Dermis microvascular lymphatic vessel endothelial cell (primary cell): ENCODE measurements at places on chromosomes 13 and 19. TPM values are rescaled to one million over a fixed set of nuclear protein-coding genes. Genes with fewer than 3 reads are reported as not detected.

CNMD gene
- total RNA-seq = not detected in 2 replicates

CAB39L gene
- 5.3 and 7.8 TPM in 2 replicates for total RNA-seq

SYCN gene
- not detected in 2 replicates for total RNA-seq

METTL21C gene
- total RNA-seq = not detected in 2 replicates

BST2 gene
- total RNA-seq = 1.9 and 4.0 TPM in 2 replicates

CLEC17A gene
- not detected in 2 replicates for total RNA-seq

ZNF845 gene
- 5.6 and 6.1 TPM in 2 replicates for total RNA-seq

CD79A gene
- 0.13 and 0.25 TPM in 2 replicates for total RNA-seq

ZNF541 gene
- total RNA-seq = 0.39 and 0.63 TPM in 2 replicates

ELSPBP1 gene
- not detected in 2 replicates for total RNA-seq

APOC4 gene
- total RNA-seq = not detected in 2 replicates

MAST3 gene
- 1.2 and 2.9 TPM in 2 replicates for total RNA-seq

RASGRP4 gene
- not detected in 2 replicates for total RNA-seq

ZNF540 gene
- total RNA-seq = 0.13 and 0.51 TPM in 2 replicates

PLK5 gene
- not detected in 2 replicates for total RNA-seq

ZNF628 gene
- 0.77 and 2.1 TPM in 2 replicates for total RNA-seq

ZNF865 gene
- 0.39 and 1.5 TPM in 2 replicates for total RNA-seq

PPM1N gene
- total RNA-seq = 0.25 and 1.0 TPM in 2 replicates

BTBD2 gene
- 32.5 and 52.0 TPM in 2 replicates for total RNA-seq

PLEKHJ1 gene
- 61.6 and 72.7 TPM in 2 replicates for total RNA-seq

NTN5 gene
- total RNA-seq = under 0.01 TPM in 1 of 2 replicates, not detected in the other

ZNF560 gene
- under 0.01 TPM in 2 replicates for total RNA-seq

NFIX gene
- total RNA-seq = 16.9 and 22.3 TPM in 2 replicates

C1QTNF9B gene
- total RNA-seq = not detected in 2 replicates

CNFN gene
- total RNA-seq = 0.13 TPM in 1 of 2 replicates, not detected in the other

MCOLN1 gene
- total RNA-seq = 2.8 and 7.1 TPM in 2 replicates

ZNF419 gene
- total RNA-seq = 7.7 and 14.9 TPM in 2 replicates

DCT gene
- total RNA-seq = not detected in 2 replicates

HCN2 gene
- 0.39 and 0.76 TPM in 2 replicates for total RNA-seq

ZNF573 gene
- 3.1 and 3.8 TPM in 2 replicates for total RNA-seq

WDR87 gene
- total RNA-seq = not detected in 2 replicates

NCAN gene
- under 0.01 TPM in 1 of 2 replicates, not detected in the other for total RNA-seq

CGB8 gene
- total RNA-seq = not detected in 2 replicates

PNMA8C gene
- total RNA-seq = not detected in 2 replicates
